ENCODE measurements at places on chromosomes 5 and 9. TPM values are rescaled to one million over a fixed set of nuclear protein-coding genes. Genes with fewer than 3 reads are reported as not detected.

Gene COL27A1
- total RNA-seq, result 12.8 TPM

Gene COL15A1
- total RNA-seq, result 49.4 TPM

Gene OLFM1
- total RNA-seq, result 8.6 TPM

Gene EGFL7
- total RNA-seq, result 85.3 TPM

GRCh38 chr5:61808091-61808490 is 476.0 kb downstream of the ZSWIM6 start:
- DNase-seq, result no peak
